ENCODE measurements at places on chromosomes 13 and 19.

- DNase-seq, result no peak
These were observed 51.8 kb upstream of the ZNF681 start for GRCh38 chr19:23810496-23810895.

- peak; percentile 34 for DNase-seq
These were observed 1.7 kb downstream of the UBXN6 start for GRCh38 chr19:4455719-4456475.

- no peak for DNase-seq
These were observed 171.4 kb downstream of the SUCLA2 start for GRCh38 chr13:47829690-47830089.

- DNase-seq, result no peak
These were observed 19.7 kb upstream of the PLPP2 start for GRCh38 chr19:310781-311496.

DNA sequence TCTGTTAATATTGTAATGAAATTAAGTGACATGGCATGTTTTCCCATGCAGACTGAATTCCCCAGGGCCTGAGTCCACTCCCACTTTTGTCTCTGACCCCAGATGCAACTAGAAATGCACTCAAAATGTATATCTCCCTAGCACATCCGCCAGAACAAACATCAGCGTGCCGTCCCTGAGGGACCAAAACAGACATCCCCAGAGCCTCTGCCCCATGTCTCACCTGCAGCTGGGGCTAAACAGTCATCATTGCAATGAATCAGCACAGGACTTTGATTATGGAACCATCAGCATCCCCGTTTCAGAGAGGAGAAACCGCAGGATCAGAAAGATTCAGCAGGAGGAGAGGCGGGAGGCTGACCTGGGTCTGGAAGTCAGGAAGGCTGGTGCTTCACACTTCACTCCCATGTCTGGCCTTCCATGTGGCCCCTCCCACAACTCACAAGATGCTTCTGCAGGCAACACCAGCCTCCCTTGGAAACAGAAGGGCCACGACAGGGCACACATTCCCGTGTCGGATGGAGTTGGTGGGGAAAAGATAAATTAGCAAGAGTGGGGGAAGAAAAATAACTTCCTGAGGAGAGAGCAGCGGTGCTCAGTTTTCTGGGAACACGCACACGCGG lies 130.6 kb upstream of the VSTM2B start:
- DNase-seq, result no peak

Data from activated naive CD4-positive, alpha-beta T cell treated with anti-CD3 and anti-CD28 coated beads, Interleukin-2, amount 10 ng/mL, durations not matched to agents 7 days and 5 days (primary cell).